Cortex of kidney (tissue), 1 donor: ENCODE measurements at places on chromosomes 16 and 17.

DNA sequence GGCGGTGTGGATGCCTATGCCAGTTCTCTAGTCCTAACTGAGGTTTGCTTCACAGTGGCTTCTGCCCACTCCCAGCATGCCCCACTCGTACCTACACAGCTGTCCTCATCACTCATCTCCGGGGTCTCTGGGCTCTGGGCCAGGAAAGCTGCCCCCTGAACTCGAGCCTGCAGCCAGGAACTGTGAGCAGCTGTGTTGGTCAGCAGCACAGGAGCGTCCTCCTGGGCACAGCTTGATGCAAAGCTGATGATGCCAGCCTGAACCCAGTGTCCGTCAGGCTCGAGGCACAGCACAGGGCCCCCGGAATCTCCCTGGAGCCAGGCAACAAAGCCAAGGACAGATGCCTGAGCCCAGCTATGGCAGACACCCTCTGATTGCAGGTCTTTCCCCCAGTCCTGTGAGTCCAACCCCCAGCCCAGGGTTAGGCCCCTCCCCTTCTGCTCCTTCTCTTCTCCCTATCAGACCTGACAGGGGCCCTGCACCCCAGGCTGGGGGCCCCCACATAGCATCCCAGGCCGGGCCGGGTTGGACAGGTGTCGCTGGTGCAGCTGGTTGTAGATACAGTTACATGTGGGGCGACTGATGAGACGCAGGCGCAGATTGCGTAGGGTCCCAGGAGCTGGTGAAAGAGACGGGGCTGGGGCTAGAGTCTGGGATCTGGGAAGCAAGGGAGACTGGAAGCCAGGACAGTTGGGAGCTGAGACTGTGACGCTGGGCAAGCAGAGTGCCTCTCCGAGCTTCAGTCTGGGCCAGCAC, 2.7 kb downstream of the PRSS53 start:
- no peak for DNase-seq

GRCh38 chr17:70100983-70101382, 26.0 kb downstream of the KCNJ16 start:
- no peak for DNase-seq

DNA sequence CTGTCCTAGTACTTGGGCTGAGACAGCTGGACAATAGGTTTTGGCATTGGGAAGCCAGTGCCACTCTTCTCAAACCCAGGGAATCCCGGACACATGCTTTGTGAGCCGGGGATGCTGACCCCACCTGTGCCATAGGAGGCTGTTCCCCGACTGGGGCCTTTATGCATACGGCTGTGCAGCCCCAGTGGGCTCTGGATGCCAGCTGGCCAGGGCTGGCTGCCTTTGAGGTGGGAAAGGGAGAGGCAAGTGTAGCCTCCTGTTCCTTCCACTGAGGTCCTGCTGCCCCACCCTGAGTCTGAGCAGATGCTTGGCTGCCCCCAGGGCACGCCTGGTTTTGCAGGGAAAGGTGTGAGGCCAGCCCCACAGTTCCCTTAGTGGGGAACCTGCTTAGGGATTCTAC, 105.7 kb downstream of the CCDC182 start:
- DNase-seq: no peak

DNA sequence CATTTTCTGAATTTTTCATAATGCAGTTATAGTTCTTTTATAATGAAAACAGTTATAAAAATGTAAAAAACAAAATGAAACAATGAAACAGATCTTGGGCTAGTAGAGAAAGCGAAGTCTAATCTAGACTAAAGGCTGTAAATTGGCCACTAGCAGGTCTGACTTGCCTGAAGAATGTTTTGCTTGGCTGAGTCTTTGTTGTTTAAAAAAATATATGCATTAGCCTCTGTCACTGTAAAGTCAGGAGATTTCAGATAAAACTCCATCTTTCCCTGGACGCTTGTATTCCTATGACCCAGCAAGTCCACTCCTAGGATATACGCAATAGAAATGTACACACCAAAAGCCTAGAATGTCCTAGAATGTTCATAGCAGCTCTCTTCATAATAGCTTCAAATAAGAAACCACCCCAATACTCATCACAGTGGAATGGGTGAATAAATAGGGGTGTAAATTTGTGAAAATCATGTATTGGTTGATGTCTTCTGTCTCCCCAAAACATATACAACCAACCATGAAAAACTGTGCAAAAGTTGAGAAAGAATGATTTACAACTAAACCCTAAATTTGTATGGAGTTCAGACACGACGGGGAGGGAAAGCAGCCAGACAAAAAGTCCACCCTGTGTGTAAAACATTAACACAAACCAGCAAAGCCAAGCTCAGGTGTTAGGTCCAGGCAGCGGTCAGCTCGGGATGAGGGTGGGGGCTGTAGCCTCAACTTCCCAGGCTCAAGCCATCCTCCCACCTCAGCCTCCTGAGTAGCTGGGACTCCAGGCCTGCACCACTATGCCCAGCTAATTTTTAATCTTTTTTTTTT, 37.7 kb upstream of the MEAK7 start:
- no peak for DNase-seq

DNA sequence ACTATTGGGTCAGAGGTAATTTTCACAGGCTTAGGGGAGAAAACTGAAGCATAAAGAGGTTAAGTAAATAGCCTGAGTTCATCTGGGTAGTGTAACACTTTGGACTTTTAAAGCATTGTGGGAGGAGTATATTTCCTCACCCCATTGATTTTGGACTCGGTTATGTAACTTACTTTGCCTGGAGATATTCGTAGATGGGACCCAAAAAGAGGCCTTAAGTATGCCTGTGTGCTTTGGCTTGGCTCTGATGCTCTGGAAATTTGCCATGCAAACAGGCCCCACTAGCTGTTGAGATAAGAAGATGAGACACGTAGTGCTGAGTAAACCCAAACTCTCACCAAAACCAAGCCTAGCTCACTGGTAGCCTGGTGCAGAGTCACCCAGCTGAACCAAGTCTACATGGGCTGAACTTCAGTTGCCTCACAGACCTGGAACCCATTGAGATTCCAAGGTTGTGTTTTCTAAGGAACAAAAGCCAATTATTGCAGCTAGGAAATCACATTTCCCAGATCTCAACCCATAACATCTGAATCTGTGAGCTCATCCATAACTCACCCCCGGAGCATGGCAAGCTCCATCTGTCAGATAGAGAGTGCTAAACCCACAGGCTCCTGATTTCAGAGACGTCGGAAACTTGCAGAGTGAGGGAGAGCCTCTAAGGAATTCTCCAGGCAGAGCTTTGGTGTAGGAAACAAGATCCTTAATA, 536.0 kb upstream of the C16orf82 start:
- DNase-seq: no peak

DNA sequence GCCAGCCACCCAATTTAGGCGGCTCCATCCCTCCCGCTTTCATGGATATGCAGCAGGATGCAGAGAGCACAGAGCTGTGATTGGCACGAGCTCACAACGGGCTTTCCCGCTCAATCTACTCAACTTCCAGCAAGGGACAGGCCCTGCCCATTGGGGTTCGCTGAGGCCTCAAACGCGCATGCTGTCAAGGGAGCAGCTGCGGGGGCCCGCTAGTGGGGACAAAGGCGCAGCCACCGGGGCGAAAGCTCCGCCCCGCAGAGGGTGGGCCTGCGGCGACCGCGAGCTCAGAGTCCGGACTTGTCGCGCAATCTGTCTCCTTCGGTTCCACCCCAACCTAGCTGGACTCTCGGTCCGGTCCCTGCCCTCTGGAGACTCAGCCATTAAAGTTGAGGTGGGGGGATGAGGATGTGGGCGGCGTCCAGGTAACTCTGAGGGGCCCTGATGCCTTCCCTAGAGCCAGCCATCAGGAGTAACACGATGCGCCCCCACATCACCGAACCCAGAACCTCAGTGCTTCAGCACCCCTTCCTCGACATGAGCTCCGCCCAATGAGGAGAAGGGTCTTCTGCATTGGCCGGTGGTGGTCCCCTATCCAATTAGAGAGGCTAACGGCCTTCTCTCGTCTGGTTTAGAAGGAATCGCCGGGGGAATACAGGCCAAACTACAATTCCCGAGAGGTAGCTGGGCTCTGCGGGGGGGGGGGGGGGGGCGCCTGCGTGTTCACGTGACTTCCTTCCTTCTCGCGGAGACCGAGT, 489 bp upstream of the NFATC3 start:
- no peak for DNase-seq

DNA sequence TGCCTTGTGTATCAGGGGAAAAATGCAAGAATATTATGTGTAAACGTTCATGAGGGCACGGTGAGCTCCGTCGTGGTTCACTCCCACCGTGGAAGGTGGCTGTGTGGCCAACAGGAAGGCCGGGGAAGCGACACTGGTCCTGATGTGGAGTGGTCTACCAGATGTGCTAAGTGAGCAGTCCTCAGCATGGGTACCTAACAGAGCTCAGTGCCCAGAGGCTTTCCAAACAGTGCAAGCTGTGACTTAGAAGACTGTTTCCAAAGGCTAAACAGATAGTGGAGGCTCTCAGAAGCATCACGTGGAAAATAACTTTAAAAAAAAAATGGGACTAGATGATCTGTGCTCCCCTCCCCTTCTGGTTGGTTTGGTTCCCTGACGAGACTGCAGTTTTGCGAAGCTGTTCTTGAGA, 199.3 kb upstream of the CHMP6 start:
- no peak for DNase-seq
